ENCODE measurements at places on chromosomes 6 and 20.

DNA sequence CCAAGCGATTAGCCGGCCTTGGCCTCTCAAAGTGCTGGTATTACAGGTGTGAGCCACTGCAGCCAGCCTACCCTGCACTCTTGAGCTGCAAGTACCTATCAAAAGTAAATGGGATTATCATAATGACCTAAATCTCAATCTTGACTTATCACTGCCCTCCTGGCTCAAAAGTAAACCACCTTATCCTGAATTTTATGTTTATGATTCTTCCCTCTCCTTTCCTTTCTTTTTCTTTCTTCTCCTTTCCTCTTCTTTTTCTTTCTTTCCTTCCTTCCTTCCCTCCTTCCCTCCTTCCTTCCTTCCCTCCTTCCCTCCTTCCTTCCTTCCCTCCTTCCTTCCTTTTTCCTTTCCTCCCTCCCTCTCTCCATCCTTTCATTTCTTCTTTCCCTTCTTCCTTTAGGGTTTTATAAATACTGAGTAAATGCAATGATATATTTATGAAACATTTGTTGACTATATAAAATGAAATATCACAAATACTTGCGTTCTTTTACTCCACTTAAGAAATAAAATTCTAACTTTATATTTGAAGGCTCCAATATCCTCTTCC lies 21.0 kb downstream of the SPATS1 start:
- DNase-seq, result no peak

- no peak for DNase-seq
These were observed 40.1 kb upstream of the AKIRIN2 start for GRCh38 chr6:87742106-87742505.

DNA sequence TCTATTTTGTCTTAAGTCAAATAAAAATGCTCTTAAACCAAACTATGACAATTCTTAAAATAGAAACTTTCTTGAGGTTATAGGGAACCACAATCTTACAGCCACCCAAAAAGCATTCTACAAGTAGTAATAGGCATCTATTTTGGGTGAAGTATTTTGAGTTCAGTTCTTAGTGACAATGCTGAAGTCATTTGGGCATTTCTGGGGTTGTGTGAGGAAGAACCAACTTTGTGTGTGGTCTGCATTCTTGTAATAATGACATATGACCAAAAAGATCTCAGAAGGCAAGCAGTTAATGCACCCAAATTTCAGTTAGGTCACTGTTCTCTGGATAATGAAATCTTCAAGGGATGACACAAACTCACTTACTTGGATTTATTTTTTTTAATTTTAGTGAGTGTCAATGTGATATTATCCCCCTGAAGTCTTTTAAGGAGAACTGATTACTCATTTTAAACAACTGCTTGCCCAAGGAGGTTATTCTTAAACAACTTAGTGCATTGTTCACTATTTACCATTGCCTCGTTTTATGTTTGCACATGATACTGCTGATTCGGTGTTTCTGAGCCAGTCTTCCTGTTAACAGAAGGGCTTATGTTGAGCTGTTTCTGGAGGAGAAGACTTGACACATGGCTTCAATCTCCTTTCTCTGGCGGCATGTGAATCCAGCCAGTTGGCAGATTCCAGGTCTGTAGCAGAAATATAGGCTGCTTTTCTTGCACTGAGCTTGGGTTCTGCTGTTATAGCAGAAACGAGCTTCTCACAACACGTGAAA lies 618.9 kb downstream of the BCKDHB start:
- DNase-seq, result no peak

- DNase-seq, result no peak
These were observed 143.7 kb downstream of the PDE10A start for GRCh38 chr6:165519316-165519715.

- DNase-seq, result no peak
These were observed 4.8 kb upstream of the DDX43 start for GRCh38 chr6:73389854-73390253.

DNA sequence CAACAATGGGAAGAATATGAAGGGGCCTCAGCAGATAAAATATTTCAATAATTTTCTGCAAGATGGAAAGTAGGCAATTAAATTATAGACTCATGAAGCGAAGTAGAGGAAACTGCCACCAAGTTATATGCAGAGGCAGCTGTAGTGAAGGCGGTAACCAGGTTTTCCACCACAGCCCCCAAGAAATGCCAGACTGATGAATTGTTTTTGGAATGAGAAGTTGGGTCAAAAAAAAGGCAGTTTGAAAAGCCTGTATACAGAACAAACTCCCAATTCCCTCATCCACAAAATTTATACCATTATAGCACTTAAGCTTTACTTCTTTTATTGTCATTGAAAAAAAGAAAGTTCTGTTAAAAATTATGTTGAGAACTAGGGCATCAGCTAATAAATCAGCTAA lies 45.3 kb downstream of the ELOVL4 start:
- DNase-seq, result no peak

DNA sequence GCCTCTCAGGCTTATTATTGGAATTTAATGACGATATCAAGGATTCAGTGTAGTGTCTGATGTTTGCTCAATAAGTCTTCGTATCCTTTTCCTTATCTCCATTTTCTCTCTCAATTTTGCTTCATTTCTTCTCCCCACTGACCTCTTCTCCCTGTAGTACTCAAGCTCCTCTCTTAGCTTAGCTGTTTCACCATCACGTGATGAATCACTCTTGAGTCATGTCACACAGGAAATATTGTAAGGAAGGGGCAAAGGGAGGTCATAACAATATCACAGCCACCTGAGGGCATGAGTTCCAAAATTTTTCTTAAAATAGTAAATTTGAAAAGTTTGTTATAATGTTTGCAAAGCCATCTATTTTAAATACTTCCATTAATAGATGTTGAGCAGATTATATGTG lies 392.2 kb upstream of the MARCKS start:
- no peak for DNase-seq

DNA sequence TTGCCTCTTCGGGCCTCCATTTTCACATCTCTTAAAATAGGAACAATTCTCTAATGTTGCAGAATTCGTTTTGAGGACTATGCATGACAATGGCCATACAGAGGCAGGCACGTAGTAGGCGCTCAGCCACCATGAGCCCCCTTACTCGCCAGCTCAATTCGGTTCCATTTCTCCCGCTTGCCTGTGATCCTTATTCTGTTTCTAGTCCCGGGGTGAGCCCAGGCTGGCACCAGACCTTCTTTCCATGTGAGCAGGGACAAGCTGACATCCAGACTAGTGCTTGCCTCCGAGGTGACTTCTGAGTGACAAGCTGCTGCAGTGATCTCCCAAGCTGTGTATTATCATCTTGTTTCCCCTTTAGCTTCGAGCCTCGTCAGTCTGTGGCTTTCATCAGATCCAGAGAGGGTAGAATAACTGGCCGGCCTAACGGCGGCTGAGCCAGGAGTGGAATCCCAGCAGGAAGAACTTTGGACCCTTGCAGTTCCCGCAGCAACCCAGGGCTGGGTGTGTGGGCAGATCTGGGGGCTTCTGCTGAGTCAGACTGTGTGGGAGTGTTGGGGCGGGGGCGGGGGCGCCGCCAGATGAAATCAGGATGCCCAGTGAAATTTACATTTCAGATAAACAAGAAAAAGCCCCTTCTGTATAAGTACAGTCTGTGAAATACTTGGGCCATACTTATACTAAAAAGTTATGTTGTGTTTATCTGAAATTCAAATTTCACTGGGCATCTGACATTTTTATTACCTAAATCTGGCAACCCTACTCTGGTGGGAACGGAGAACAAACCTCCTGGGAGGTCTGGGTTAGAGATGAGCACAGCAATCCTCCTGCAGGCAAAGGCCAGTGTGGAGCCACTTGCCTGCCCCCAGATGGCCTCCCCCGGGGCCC lies 10.9 kb downstream of the BANF2 start:
- no peak for DNase-seq

DNA sequence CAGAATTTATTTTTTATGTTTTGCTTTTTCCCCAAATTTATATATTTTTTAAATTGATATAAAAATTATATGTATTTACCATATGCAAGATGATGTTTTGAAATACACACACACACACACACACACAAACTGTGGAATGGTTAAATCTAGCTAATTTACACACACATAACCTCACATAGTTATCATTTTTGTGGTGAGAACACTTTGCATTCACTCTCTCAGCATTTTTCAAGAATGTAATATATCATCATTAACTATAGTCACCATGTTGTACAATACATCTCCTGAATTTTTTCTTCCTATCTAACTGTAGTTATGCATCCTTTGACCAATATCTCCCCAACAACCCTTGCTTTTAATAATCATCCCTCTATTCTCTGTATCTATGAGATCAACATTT lies 52.2 kb downstream of the GFRAL start:
- no peak for DNase-seq

- peak; percentile 43 for DNase-seq
These were observed 1249.0 kb upstream of the CITED2 start for GRCh38 chr6:140623498-140623897.

DNA sequence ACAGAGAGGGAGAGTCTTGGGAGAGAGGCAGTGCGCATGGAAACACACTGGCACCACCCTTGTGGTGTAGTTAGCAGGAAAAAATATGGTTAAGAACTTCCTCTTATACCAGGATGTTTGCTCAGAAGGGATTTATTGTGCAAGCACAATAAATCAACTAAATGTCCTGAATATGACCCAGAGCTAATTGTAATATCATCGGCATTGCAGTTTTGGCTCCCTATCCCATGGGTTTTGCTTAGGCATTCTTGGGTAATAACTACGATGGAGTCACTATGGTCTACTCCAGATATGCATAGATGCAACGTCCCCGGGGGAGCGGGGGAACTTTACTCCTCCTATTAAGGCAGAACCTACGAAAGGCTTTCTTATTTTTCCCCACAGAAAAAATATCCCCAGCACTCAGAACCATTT lies 751.6 kb downstream of the EYS start:
- peak; percentile 6 for DNase-seq

GRCh38 chr6:46440141-46440540 lies 51.1 kb downstream of the RCAN2 start:
- DNase-seq, result no peak

GRCh38 chr6:45801471-45802289 lies 214.0 kb downstream of the CLIC5 start:
- DNase-seq, result no peak

GRCh38 chr6:99002831-99003230 lies 55.1 kb upstream of the FBXL4 start:
- DNase-seq, result peak; percentile 60

- no peak for DNase-seq
These were observed 662.1 kb upstream of the ID4 start for GRCh38 chr6:19175023-19175422.

DNA sequence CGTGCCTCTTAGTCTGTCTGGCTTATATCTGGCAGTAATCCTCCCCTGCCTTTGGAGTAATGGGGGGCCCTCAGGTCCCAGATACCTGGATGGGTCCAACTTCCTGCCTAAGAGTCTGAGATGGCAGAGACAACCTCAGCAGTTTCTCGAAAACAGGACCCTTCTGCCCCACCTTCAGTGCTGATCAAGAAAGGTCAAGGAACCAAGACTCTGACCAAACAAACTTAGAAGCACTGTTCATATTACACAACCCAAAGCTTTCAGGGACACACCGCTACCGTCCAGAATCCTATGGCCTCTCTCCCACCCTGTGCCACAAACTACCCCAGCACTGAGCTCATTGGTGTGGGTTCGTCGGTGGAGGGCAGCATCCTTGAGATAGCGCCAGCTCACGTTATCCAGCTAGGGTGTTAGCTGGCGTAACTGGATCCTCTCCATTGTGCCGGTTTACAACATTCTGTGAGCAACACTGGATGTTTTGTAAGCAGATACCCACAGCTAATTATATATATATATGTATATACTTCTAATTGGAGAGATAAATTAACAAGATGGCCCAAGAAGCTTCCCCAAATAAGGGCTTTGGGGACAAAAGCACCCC lies 7.6 kb upstream of the TMC2 start:
- no peak for DNase-seq

DNA sequence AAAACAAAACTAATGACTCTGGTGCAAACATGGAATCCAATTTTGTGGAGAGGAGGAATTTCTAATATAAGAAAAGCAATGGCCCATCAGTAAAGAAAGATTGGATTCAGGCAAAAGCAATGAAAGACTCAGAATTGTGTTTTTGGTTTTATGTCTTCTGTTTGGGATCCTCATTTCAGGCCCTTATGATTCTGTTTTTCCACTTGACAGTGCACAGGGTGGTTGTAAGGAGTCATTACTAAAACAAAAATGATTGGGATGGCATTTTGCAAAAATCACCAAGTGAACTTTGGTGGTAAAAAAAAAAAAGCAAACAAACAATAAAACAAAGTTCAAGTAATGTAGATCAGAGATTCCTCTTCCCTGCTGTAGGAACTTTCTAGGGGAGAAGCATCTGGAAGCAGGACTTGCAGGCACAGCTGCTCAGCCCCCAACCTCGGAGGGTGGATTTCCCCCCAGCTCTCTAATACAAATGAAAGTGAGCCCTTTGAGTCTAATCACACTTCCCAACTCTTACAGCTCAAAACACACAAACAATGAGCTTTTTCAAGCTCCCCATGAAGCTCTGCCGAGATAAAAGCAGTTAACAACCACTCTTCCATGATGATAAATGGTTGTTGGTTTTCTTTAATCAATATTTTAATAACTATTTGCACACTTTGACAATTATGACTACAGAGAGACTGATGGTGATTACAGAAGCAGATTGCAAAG lies 177.7 kb downstream of the ZDHHC14 start:
- DNase-seq, result no peak

- DNase-seq, result no peak
These were observed 175.6 kb upstream of the KCNK16 start for GRCh38 chr6:39498096-39498495.

DNA sequence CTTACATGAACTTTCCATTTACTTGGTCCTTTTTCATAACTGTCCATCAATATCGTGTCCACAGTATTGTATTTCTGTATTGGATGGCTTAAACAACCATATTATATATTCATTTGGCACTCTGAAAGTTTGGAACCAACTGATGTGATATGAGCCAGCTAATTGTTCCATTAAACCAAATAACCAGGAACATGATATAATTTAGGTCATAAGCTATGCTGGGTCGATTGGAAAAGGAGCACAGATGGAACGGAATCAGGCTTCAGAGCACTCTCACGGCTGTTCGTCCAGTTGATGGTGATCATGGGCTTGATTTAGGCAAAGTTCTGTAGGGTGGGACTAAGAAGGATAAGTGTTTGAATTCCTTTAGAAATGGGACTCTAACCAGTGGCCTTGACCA lies 142.7 kb downstream of the DNAH8 start:
- no peak for DNase-seq

GRCh38 chr6:88910922-88911778 lies 52.3 kb downstream of the RNGTT start:
- DNase-seq, result no peak

DNA sequence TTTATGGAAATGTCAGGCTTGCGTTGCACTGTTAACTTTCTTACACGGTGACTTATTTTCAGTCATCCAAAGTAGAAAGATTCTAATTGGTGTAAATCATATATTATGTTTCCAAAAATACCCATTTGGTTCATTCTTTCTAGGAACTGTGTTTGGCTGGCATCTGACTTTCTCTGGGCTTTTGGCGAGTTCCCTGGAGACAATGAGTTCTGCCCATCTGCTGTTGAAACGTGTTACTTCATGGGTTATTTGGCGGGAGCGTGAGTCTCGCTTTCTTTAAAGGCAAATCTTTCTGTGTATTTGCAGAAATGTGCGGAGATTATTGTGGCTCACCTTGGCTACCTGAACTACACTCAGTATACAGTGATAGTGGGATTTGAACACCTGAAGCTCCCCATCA lies 29.5 kb downstream of the TMEM181 start:
- DNase-seq, result no peak
